ENCODE measurements at places on chromosomes 3 and 15. TPM values are rescaled to one million over a fixed set of nuclear protein-coding genes. Genes with fewer than 3 reads are reported as not detected.
A peak's percentile ranks its signal among the peaks of the same experiment; 100 is the strongest.

The FMN1 gene
- total RNA-seq, result 1.2 TPM

DNA sequence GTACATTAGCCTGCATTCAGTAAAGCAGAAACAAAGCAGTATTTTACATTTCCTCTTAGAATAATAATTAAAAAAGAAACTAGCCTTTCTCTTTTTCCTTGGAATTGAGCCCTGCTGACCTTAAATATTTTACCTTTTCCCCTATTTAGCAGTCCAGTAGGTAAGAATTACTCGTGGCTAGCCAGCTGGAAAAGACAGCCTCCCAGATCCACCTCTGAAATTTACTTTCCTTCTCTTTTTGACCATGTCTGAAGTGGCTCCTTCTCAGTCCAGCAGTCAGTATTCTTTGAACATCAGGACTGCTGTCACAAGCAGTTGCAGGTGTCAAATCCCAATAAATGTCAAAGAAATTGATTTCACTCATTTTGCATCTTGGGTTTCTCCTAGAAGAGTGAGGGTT is 311.5 kb upstream of the DCBLD2 start:
- DNase-seq, result no peak

DNA sequence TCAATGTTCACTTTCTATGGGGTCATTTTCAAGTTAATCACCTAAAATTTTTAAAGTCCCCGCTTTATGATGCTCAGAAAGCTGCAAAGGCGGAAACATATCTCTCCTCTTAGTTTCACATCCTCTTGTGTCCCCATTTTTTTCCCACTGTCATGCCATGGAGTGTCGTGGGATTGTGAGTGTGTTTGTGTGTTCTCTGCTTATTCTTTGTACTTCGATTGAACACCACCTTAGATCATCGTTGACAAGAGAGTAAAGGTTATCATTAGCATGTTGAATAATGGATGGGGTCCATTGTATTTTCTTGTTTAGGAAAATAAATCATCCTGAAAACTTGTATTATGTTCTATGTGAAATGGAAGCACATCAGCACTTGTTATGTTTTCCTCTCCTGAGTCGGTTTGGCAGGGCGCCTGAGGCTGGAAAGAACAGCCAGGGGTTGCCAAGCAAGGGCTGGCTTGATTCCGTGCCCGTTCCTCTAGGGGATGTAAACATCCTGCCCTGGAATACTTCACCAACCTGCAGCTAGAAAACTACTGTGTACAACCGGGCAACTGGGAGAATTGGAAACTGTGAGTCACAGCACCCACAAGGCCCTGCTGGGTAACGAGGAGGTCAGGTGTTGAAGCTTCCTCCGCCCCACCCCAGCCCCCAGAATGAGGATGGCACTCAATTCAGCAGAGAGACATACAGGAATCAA is 67.2 kb downstream of the EIF4E3 start:
- peak; percentile 97 for DNase-seq

DNA sequence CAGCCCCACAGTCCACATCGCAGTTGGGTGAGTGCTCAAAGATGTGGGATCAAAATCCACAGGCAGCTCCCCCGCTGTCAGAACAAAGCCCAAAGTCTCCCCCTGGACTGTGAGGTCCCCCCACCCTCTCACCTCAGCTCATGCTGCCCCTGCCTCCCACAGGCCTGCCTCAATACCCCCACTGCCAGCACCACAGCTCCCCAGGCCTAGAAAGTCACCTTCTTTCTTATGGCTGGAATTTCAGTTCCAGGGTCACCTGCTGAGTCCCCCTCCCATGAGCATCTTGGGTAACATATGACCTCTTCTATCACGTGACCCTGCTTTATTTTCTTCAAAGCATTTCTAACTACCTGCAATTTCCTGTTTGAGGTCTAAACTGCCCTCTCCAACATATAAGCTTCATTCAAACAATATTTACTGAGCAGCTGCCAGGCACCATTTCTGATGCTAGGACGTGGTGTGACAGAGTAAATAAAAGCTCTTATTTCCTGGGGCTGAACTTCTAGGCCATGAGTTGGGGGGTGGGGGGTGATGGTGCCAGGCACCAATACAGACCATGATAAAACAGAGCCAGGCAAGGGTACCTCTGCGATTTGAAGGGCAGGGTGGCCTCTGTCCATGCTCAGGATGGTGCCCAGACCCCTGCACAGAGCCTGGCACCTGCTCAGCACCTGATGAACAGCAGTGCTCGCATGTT is 2.4 kb upstream of the TMEM89 start:
- DNase-seq, result no peak

- no peak for DNase-seq
Measured at GRCh38 chr3:157351981-157352380, 84.7 kb upstream of the PTX3 start.

DNA sequence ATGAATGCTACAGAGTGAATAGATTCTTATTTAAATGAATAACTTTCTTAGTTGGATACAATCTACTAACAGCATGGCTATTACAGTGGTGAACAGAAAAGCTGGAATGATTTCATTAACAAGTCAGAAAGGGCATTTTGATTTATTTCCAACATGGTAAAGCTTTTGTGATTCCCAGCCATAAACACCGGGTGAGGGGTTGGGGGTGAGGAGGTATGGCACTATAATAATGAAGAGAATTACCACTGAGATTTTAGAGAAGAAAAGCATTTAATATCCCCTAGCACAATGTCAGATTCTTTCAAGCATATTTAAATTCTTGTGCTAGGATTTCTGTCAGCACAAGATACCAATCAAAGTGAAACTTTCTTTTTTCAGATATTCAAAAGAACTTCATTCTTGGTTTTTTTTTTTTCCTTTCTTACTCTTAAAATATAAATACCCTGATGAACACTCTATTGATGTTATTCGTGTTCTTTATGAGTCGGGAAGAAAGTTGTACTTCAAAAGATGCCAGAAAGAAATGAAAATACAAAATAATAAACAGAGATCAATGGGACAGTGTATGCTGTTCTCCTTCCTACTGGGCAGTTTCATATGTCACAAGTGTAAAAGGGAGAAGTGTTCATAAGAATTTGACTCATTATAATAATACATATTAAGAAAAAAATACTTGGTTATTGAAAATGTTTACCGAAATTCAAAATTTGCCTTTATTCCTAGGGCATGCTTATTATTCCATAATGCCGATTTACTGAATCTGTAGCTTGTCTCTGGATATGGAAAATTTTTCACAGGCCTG is 522.8 kb downstream of the CADM2 start:
- no peak for DNase-seq

DNA sequence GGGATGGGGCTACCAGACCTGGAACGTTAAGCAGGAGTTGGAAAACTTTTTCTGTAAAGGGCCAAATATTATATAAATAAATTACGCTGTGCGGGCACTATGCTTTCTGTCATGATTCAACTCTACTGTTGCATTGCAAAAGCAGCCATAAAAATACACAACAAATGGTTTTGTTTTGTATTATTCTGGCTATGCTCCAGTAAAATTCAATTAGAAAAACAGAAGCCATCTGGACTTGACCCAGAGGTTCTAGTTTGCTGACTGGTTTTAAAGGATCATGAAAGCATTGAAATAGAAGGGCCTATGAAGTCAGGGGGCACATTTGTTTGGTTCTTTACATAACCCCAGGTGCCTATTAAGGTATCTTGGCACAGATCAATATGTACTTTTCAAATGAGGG is 647.4 kb upstream of the LMCD1 start:
- no peak for DNase-seq

GRCh38 chr15:92613841-92614240 is 41.7 kb downstream of the FAM174B start:
- no peak for DNase-seq

GRCh38 chr3:158419820-158420653 is 151.0 kb upstream of the MLF1 start:
- peak; percentile 28 for DNase-seq

GRCh38 chr3:192991356-192991755 is 73.7 kb upstream of the MB21D2 start:
- DNase-seq, result no peak

GRCh38 chr3:101084404-101084803 is 91.2 kb upstream of the ABI3BP start:
- DNase-seq, result no peak

GRCh38 chr15:82977076-82977475 is 8.9 kb upstream of the RAMAC start:
- no peak for DNase-seq

DNA sequence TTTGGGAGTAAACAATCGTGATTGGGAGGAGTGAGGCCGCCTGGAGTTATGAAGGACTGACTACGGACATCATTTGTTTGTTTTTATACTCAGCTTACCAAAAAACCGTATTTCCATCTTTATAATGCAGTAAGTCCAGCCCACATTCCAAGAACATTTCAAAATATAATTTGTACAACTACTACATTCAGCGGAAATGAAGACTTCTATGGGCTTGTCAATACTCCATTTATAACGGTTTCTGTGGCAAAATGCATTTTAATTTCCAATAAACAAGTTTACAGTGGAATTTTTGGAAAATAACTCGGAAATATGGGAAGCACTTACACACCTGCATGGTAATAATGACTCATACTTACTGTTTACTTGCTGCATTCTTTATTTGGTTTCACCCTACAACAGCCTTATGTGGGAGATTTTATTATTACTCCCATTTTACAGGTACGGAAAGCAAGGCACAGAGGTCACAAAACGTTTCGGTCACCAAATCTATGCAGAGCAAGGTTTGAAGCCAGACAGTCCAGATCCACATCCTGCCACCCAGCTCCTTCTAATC is 62.3 kb downstream of the LDHAL6B start:
- peak; percentile 32 for DNase-seq

The PAK6 gene
- total RNA-seq, result 9.3 TPM

DNA sequence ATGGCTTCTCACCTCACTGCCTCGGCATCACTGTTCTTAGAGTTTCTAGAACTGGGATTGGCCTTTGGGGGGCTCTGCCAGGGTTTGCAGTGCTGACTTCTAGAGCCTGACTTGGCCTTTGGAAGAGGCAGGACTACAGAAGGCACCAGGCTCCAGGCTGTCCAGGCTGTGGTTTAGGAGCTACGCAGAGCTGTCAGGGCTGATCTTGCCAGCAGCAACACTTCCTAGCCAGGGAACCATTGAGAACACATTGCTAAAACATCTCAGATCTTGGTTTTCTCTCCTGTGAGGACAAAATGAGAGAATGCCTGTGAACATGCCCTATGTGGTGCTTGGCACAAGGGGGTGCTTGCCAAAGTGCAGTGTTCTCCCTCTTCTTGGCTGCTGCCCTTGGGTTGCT is 34.6 kb upstream of the APEH start:
- no peak for DNase-seq

The GMPPB gene
- total RNA-seq, result 84.3 TPM

DNA sequence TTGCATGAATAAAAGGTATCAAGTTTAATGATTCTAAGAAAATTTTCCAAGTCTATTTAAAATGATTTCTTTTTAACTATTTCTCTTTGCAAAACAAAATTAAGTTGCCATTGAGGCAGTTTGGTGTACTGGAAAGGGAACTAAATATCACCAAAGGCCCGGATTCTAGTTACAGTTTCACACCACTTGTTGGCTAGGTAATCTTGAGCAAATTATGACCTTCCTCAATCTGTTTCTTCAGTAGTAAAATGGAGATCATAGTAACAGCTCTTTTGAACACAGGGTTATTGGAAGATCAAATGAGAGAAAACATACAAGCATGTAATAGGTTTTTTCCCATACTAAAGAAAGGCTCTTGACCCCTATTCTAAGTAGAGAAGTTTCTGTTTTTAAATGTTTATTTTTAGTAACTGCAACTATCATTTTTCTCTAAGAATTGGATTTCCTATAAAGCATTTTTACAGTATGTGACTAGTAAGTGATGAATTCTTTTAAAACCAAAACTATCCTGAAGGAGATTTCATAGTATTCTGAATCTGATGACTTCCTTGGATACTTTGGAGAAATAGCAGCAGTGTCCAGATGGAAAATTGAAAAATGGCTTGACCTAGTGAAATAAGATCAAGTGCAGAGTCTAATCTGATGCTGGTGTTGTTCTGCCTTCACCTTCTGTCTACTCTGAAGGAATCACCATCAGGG is 15.7 kb downstream of the SCAANT1 start:
- DNase-seq, result no peak

DNA sequence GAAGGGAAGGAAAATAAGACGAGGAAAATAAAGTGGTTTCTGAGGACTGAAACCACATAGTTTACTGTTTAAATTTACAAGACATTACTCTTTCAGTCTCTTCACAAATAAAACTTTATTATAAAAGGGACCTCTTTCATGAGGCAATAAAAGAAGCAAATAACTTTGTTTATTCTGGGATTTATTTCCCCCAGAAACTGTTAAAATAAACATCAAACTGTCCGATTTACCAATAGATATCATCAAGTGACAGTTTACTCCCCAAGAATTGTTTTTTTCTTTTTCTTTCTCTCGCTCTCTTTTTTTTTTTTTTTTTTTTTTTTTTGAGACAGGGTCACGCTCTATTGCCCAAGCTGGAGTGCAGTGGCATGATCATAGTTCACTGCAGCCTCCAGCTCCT is 54.1 kb downstream of the SLC28A2 start:
- no peak for DNase-seq

The TEX55 gene
- total RNA-seq, result not detected

DNA sequence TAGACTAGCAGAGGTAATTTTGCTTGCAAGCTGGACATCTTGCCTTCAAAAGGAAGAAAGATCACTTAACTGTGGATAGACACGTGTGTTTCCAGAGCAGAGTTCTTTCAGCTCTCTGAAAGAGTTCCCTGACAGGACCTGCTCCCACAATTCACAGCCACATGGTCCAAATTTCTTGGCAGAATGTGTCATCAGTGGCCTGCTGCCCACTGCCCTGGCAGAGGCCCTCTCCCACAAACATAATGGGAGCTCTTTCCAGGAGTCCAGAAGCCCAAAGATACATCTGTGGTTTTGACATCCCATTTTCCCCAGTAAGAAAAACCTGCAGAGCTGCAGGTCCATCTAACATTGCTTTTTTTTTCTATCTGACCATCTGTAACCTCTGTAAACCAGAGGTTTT is 48.3 kb downstream of the SERPINI1 start:
- DNase-seq, result no peak

- no peak for DNase-seq
Measured at GRCh38 chr15:26460165-26460564, 312.7 kb downstream of the GABRB3 start.

The WNT5A gene
- 14.5 TPM for total RNA-seq

DNA sequence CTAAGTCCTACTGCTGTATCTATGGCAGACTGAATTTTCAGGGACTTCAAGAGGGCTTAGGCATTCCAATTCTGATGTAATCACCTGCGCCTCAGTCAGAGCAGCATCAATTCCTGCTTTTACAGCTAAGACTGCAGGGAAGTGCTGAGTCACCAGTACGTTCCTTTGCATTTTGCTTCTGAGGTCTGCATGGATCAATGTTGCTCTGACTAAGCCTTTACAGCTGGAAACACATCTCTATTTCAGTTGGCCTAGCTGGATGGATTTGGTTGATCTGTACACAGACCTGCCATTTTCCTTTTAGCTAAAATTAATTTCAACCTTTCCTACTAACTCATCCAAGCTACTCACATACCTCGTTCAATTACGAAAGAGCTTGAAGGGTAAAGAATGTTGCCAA is 51.3 kb downstream of the ETV5 start:
- peak; percentile 71 for DNase-seq

GRCh38 chr3:30199855-30200254 is 406.5 kb upstream of the TGFBR2 start:
- DNase-seq, result no peak

The PRR23B gene
- total RNA-seq, result not detected
